GM04503 (cell line): ENCODE measurements at places on chromosomes 1 and 21.

DNA sequence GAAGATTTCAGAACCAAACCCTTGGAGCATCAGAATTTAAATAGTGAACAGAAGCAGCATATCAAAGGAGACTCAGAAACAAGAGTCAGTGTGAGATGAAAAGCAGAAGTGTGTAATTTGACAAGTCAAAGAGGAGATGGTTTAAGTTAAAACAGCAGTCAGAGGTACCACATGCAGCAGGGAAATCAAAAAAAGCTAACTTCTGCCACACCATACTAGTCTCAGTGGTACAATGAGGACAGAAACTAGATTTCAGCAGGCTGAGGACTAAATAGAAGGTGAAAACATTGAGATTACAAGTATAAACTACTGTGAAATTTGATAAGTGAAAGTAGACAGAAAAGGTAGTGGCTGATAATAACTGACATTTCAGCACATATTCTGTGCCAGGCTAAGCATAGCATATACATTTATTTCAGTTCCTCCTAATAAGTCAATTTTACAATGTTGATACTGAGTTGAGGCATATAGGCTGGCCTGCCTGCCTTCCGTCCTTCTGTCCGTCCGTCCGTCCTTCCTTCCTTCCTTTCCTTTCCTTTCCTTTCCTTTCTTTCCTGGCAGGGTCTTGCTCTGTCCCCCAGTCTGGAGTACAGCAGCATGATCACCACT is 12.6 kb downstream of the SUCO start:
- no peak for DNase-seq

- no peak for DNase-seq
These were observed 124.8 kb upstream of the GRIK3 start for GRCh38 chr1:37159102-37159501.

GRCh38 chr1:32533792-32534327 is 5.4 kb upstream of the ZBTB8A start:
- DNase-seq, result no peak

DNA sequence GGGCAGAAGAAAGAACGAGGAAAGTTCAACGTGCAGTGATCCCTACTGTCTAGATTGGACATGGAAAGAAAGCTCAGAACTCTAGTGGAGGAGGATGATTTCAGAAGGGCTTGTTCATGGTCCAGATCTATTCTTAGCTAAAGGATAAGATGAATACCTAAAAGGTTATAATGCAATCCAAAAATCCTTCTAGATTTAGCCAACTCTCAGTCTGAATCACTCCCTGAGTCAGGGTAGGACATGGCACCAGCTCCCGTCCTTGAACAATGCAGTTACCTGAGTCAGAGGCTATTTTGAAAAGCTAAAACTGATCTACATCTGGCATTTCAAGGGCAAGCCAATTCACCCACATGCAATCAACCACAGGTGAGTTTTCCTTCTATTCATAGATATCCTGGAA is 38.8 kb upstream of the HIVEP3 start:
- no peak for DNase-seq

- DNase-seq, result no peak
These were observed 17.1 kb upstream of the KCNJ15 start for GRCh38 chr21:38239672-38240071.

GRCh38 chr1:55318116-55318817 is 103.1 kb upstream of the USP24 start:
- DNase-seq, result no peak

GRCh38 chr1:83016354-83016849 is 982.5 kb downstream of the TTLL7 start:
- DNase-seq, result no peak

DNA sequence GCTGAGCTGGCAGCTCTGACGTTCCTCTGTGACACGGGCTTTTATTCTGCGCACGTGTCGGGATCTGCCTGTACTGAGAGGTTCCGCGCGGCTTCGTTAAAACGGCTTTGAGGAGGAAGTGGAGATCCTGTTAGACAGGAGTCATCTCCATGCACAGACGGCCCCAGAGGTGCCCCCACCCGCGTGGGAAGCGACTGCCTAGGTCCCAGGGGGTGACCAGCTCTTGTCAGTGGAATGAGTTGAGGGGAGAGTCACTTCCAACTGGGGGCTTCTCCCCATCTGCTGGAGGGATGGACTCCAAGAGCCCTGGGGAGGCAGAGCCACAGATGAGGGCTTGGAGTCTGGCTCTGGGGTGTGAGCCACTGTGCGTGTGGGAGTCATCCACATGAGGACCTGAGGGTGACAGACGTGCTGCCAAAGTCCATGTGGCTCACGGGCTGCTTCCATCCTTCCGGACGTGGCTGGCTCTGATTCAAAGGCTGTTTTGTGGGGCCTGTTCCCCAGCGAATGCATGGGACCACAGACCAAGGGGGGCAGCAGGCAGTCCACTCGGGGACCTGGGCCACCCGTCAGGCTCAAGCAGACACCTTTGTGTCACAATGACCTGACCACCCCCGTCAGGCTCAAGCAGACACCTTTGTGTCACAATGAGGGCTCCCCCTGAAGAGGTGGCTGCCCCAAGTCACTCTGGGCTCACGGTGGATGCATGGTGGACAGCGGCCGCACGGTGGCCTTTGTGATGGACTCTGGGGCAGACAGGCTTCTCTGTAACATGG is 26.8 kb downstream of the PTTG1IP start:
- DNase-seq, result no peak

- DNase-seq, result no peak
These were observed 618 bp downstream of the JAM2 start for GRCh38 chr21:25639551-25640201.

DNA sequence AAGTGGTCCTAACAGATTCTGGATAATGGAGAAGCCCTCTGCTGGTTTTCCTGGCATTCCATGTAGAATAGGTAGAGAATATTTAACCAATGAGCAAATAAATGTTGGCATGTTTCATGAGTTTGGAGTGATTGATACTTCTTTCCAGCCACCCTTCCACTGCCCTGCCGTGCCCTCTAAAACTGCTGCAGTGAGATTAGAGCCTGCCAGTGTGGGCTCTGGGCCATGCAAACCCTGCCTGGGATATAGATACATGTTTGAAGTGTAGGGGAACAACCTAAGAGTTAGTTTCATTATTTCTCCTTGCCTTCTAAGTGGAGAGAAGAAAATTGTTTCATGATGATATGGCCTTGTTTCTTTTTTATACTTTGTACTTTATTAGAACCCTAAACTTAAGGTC is 10.4 kb downstream of the UBE2Q1 start:
- no peak for DNase-seq

- no peak for DNase-seq
These were observed 68.4 kb downstream of the AK5 start for GRCh38 chr1:77350012-77350770.

DNA sequence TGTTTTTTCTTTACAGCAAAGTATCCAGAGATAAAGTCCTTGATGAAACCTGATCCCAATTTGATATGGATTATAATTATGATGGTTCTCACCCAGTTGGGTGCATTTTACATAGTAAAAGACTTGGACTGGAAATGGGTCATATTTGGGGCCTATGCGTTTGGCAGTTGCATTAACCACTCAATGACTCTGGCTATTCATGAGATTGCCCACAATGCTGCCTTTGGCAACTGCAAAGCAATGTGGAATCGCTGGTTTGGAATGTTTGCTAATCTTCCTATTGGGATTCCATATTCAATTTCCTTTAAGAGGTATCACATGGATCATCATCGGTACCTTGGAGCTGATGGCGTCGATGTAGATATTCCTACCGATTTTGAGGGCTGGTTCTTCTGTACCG is 6.5 kb downstream of the DEGS1 start:
- no peak for DNase-seq

DNA sequence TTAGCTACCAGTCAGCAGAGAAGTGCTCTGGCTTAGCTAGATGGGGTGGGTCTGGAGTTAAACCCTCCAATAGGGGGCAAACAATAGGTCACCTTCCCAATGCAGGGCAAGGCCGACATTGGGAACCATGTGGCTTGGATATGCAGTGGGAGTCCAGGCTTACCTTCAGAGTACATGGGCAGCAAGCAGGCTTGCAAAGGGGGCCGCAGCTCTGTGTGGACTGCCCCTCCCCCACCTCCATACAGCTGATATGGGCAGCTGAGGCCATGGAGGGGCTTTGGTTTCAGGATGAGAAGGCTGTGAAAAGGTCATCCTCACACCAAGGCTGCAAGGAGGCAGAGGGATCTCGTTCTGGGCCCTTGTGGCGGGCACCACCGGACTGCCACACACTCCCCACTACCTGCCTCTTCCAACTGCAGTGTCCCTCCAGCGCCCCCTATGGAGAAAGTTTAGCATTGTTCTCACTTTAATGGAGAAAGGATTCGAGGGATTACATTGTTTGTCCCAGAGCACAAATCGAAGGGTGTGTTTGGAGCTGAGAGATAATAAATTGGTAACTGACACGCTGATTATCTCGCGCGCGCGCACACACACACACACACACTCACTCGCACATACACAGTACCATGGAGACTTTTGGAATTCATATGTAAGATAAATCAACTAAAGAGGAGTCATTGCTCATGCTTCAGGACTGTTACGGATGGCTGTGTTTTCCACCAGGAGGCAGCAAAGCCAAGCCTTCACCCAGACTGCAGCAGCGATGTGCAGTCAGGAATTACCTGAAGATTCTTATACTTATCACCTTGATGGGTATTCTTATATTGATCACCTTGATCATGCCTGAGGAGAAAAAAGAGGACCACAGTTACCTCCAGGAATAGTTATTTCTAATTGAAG is 7.0 kb upstream of the SMCP start:
- no peak for DNase-seq

DNA sequence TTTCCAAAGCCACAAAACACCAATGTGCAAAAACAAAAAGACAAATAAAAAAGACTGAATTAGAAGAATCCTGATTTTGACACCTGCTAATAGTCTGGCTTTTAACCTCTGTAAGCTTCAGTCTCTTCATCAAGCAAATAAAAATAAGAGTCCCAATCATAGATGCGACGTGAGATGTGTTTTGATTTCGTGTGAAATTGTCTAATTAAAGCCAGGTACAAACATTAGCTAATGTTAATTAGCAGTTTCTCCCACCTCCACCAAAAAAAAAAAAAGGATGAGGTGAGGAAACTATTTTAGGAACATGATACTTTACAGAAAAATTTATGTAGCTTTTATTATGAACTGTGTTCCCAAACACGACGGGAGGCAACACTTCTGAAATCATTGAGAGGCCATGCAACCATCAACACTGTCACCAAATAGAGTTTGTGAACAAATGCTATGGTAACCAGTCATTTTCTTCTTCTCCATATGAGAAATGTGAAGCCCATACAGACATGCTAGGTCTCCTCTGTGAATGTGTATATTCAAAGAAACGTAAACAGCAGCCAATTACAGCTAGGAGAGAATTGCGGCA is 6.7 kb upstream of the EVI5 start:
- DNase-seq, result no peak

GRCh38 chr1:6621429-6622391 is 3.0 kb upstream of the THAP3 start:
- DNase-seq, result no peak

- DNase-seq, result no peak
These were observed 69.4 kb downstream of the VAV3 start for GRCh38 chr1:107895403-107896191.

DNA sequence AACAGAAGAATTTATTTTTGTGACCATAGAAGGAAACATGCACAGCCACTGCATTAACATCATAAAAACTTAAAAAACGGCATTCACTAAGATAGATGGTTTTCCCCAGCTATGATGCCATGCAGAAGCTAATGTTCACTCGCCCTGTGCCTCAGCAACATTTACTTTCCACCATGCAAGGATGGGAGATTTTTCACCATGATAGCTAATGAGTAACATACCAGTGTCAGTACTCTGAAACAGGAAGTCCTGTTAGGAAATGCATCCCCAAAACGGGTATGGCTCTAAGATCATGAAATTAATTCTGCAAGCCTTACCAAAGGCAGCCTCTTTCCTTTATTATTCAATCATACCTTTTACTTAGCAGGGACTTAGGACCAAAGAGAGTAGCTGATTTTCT is 17.5 kb upstream of the VAMP3 start:
- DNase-seq, result no peak

DNA sequence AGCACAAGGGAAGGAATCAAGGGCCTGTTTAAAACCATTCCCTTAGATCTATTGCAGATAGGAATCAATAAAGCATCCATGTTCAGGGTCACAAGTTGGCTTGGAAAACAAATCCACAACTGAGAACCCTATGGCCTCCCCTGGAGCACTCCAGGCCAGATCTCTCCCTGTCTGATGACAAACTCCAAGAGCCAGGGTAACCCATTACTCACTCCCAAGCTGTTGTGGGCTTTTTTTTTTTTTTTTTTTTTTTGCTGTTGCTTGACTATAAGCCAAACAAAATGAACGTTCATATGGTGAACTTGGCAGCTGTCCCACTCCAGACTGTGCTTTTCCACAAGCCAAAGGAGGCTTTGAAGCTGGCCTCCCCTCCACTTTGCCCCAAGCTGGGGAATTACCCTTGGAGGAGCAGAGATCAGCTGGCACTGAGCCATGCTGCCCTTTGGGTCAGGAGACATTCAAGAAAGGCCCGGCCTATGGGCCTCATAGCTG is 35.7 kb upstream of the VAV3 start:
- no peak for DNase-seq

DNA sequence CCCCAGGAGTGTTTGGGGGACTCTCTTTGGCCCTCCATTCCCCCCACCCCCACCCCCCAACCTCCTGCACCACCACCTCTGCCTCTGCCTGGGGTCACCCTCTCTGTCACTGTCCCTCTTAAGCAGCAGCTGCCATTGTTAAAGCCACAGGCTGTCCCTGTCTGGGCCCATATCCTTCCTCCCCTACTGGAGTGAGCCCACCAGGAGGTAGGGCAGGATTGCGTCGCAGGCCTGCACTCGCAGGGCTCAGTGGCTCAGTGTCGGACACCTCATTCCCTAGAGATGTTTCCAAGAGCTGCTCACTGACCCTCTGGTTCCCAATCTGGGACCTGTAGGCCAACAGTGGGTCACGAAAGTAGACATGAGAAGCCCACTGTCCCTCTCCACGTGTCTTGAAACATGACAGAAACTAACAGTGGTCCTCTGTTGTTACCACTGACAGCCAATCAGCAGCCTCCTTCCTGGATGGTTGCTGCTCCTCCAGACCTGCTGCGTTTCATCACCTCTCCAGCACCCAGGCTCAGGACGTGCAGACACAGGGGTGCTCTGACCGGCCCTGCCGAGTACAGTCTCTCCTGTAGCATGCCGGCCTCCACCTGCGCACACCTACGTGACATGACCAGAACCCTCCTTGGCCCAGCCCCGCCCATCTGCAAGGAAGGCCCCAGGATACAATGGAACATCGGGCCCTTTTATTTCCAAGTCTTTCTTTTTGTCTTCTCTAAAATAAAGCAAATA is 7.7 kb downstream of the PRDM15 start:
- DNase-seq, result no peak

GRCh38 chr1:240415532-240415931 is 196.4 kb downstream of the GREM2 start:
- DNase-seq, result no peak
